ENCODE measurements at places on chromosomes 16 and 17. TPM values are rescaled to one million over a fixed set of nuclear protein-coding genes. Genes with fewer than 3 reads are reported as not detected.

MAP2K6 gene
- total RNA-seq, result 2.2 TPM

- no peak for DNase-seq
Measured at GRCh38 chr16:79897104-79897452, 296.5 kb upstream of the MAF start.

DNA sequence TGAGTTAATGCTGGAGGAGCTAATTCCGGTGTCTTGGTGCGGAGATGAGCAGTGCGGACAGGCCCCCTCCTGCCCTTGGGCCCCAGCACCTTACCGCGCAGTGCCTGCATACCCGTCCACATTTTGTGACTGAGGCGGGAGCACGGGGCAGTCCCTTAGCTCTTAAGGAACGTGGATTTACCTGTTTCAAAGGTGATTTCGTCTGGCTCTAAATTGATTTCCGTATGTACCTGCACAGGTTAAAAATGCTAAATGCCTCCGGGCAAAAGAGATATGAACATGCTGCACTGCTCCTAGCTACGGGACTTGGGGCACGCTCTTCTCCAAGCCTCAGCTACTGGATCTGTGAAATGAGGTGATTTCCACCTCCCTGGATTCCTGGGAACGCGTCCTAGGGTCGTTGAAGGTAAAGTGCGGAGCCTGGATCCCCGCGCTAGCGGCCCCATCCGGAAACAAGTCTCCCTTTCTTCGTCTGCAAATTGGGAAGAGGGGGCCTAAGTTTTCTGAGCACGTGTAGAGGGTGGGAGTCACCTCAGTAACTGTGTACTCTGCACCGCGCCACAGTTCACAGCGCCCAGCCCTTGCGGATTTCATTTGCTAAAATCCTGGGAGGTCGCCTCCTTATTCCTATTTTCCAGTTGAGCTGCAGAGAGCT is 669 bp upstream of the CRISPLD2 start:
- DNase-seq, result no peak

- no peak for DNase-seq
Measured at GRCh38 chr17:10051112-10051511, 146.0 kb upstream of the RCVRN start.

SYT17 gene
- not detected for total RNA-seq

GRCh38 chr16:78770353-78771091 is 671.1 kb downstream of the WWOX start:
- DNase-seq, result peak; percentile 93

PRRT2 gene
- 1.00 TPM for total RNA-seq

GRCh38 chr16:27154705-27155521 is 48.4 kb upstream of the KDM8 start:
- peak; percentile 78 for DNase-seq

- peak; percentile 63 for DNase-seq
Measured at GRCh38 chr17:75087558-75088453, at the start of gene SLC16A5. Gene SLC16A5, plus strand, starts transcription at chr17:75087954. Its CDS starts 5,683 bp downstream, at chr17:75093637.

DNA sequence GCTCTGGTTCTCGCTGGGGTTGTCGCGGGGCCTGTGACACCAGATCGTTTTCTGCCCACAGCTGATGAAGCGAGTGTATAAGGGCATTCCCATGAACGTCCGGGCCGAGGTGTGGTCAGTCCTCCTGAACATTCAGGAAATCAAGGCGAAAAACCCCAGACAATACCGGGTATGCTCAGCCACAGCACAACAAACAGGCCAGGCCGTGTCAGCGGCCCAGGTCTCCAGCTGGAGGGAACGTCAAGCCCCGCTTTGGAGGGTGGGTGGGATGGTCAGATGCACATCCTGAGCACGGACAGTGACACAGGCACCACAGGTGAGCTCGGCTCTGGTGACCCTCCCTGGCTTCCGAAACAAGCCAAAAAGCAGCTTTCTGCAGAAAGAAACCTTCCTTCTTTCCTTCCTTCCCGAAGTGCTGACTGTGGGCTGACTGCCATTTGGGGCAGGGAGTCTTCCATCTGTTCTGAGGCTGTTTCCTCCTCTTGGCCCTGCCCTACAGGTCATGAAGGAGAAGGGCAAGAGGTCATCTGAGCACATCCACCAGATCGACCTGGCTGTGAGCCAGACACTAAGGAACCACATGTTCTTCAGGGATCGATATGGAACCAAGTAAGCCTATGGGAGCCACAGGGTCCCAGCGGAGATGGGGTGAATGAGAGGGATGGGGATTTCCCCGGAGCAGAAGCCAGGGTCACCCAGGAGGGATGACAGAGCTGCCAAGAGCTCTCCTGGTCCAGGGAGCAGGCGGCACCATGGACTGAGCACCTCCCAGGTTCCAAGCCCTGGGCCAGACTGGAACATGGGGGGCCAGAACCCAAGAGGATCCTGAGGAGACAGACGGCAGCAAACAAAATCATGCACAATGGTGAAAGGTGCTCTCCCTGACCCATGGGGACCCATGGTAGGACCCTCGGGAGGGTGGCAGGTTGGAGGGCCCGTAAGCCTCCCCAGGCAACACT is 79.4 kb downstream of the GOSR1 start:
- DNase-seq, result no peak

GRCh38 chr17:42598905-42599304 is 10.3 kb downstream of the RETREG3 start:
- no peak for DNase-seq

DNA sequence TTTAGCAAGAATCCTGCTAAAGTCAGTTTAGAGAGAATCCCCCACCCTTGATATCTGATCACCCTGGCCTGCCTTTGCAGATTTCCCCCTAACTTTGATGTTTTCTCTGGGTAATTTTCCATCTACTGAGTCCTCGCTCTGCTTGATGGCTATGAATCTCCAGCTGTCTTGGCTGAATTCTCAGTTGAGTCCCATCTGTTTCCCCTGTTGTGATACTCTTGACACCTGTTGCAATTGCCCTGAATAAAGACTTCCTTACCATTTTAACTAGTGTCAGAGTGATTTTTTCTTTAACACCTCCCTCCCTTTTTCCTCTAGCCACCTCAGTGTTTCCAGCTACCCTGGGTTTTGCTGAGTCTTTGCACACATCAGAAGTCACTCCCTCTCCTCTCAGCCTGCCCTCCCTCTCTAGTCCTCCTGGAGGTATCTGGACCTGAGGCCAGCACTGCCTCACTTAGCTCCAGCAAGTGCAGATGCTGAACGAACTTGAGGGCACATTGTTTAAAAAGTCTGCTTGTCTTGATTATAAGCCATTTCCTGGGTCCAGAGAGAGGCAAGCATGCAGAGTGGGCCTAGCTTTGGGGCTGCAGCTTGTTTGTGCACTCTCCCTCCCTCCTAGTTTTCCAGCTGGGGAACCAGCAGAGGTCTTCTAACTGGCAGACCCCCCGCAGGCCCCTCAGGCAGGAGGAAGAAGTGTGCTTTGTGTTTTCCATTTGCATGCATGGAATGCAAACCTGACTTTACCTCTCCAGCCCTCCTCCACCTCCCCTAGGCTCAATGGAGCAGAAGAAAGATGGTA is 33.2 kb downstream of the SPACA3 start:
- no peak for DNase-seq

DNA sequence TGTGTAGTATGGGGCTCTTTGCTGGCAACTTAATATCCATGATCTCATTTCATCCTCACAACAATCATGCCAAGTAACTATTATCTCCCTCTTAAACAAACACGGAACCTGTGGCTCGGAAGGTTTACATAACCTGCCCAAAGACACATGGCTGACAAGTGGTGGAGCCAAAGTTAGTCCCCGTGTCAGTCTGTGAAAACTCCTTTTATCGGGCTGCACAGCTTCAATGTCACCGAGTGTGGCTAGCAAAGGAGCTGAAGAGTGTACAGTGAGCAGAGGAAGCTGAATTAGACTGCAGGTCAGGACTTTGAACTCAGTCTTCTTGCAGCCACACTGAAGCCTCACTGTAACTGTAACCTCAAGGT is 80.3 kb downstream of the PARN start:
- no peak for DNase-seq

ITGB3 gene
- total RNA-seq, result not detected

DNA sequence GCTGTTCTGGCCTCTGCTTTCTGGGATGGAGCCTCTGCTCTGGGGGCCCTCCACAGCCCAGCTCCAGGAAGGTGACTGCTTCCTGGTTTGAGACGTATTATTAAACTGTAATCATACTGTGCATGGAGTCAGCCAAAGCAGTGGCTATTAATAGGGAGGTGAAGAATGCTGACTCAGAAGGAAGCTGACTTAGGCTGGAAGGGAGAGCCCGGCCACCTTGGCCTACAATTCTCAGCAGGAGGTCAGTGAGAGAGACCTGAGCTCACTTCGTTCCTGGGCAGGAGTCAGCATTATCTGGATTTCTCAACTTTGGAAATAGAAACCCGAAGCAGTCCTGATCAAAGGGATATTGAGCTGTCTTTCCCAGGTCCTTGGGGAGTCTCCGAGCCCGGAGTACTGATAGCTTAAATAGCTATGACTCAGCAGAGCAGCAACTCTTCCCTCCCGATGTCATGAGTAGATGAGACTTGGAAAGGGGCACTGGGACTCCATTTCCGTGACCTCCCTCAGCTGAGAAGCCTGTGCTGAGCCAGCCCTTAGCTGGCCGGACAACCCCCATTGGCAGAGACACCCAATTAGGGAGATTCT is 91.8 kb downstream of the YPEL2 start:
- DNase-seq, result no peak

- no peak for DNase-seq
Measured at GRCh38 chr17:80971704-80972304, 19.8 kb upstream of the CHMP6 start.

RAB37 gene
- total RNA-seq, result 6.5 TPM

DNA sequence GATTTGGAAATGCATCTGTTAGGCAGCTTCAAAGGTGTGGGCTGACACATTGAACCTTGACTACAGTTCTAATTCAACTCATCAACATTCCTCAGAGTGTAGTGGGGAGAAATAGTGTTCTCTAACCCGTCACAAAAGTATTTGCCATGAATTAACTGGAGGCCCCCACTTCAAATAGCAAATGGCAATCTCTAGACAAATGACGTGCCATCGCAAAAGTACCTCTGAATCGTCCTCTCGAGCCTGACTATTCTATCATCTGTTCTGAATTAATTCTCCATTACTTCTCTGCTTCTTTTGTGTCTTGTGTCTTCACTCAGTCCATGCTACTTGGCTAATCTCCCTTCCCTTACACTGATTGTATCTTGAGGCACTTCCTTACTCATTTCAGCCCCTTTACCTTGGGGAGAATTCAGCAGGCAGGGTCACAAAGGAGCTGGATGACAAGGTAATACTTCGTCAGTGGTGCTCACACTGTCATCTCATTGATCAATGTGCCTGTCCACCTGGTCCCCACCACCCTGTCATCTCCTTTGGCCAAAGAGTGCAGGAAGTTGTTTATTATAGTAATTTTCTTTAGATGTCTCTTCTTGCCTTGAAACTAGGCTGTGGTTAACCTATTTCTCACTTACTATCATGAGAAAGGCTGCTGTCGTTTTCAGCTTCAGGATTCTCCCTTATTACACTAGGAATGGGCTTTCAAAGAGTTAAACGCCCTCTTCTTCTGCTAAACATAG is 108.4 kb downstream of the SYCE1L start:
- DNase-seq, result peak; percentile 52

- no peak for DNase-seq
Measured at GRCh38 chr16:47852991-47853390, 302.8 kb downstream of the ABCC12 start.

DNA sequence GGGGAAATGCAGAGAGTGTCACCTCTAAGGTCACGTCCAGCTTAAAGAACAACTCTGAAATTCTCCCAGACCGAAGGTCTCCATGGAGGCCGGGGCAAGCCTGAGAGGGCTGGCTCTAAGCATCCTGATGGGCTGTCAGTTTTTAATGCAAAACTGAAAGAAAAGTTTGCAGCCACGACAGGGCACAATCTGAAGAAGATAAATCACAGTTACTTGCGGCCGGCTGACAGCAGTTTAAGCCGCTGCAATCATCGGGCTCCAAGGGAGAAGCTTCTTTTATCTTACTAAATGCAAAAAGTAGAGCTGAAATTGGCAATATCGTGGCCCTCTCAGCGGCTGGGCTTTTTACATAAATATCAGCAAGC is 168.8 kb downstream of the CYLD start:
- DNase-seq, result no peak

EZH1 gene
- total RNA-seq, result 29.7 TPM

DNA sequence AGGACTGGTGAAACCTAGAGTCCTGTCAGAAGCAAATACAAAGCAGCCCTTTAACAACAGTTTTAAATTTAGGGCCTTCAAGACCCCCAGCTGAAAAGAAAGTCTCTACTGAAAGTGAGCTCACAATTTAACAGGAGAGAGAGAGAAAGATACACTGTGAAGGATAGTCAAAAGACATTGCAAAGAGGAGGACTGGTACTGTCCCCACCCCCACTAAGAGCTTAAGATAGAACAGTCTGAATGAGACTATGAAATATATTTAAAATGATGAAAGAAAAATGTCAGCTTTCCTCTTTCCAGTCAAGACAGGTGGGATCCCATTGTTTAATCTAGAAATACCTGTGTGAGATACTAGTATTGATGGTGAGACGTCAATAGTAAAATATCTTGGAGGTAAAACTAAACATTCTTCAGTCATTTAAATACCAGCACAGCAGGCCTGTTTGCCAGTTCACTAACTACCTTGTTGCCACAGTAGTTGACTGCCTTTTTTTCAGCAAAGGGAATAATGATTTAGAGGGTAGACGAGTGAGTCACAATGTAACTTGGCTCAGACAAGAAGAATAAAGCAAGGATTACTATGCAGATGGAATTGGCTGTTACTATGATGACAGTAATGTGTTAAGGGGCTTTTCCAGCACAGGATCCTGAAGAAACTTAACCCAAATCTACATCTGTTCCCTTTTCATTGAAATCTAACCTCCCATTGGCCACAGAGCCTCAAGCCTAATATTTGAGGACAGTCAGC is 47.2 kb upstream of the RASL10B start:
- no peak for DNase-seq

- no peak for DNase-seq
Measured at GRCh38 chr17:6603744-6604325, 36.7 kb downstream of the KIAA0753 start.

RNF157 gene
- 25.4 TPM for total RNA-seq

- DNase-seq, result peak; percentile 89
Measured at GRCh38 chr16:30651124-30652004, 604 bp downstream of the PRR14 start.

GRCh38 chr17:39607851-39608130 is at the start of gene NEUROD2:
Gene NEUROD2, minus strand, starts transcription at chr17:39607920. Its CDS starts 1,321 bp downstream, at chr17:39606599.
- DNase-seq, result no peak

TP53TG3F gene
- not detected for total RNA-seq

DNA sequence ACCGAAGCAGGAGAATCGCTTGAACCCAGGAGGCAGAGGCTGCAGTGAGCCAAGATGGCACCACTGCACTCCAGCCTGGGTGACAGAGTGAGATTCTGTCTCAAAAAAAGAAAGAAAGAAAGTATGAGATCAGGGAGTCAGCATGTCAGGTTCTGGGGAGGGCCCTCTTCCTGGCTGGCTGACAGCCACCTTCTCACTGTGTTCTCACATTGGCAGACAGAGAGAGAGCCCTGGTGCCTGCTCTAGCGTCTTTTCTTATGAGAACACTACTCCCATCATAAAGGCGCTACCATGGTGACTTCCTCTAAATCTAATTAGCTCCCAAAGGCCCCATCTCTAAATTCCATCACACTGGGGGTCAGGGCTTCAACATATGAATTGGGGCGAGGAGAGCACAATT is 27.6 kb upstream of the RBBP6 start:
- DNase-seq, result no peak

TMEM101 gene
- total RNA-seq, result 27.6 TPM

GRCh38 chr17:72165867-72166439 is 45.1 kb downstream of the SOX9 start:
- no peak for DNase-seq

- DNase-seq, result peak; percentile 45
Measured at GRCh38 chr17:77886387-77886728, 72.1 kb upstream of the TNRC6C start.

TMED6 gene
- total RNA-seq, result 0.58 TPM

All from activated CD4-positive, alpha-beta memory T cell treated with anti-CD3 and anti-CD28 coated beads for 36 hours (primary cell).